Naive thymus-derived CD8-positive, alpha-beta T cell (primary cell): ENCODE measurements at places on chromosomes 7 and 10.

- DNase-seq = peak; percentile 53
These were observed 11.8 kb downstream of the GPR146 start for GRCh38 chr7:1055956-1056784.

GRCh38 chr10:129170812-129171211 is 296.2 kb upstream of the MGMT start:
- DNase-seq = no peak

- no peak for DNase-seq
These were observed 216.3 kb downstream of the CHRM2 start for GRCh38 chr7:137084607-137085380.

- no peak for DNase-seq
These were observed 312.0 kb downstream of the WDR37 start for GRCh38 chr10:1367938-1368841.

GRCh38 chr7:42127232-42127622 is 109.8 kb downstream of the GLI3 start:
- no peak for DNase-seq

- DNase-seq = no peak
These were observed 197.4 kb downstream of the SEMA3E start for GRCh38 chr7:83451501-83452045.

DNA sequence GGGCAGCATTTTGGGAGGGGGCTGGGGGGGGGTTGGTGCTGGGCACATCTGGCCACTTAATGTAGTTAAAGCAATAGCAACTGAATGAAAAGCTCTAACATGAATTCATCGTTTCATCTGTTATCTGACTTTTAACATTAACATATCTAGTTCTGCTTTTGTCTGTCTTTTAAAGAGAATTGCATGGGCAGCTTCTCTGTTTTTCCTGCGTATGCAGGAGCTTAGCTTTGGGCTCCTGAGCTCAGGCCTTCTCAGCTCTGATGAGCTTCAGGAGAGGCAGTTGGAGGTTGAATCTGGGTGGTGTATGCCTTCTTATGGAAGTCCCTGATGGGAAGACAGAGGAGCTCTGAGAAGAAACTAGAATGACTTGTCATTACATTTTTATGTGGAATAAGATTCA is 58.4 kb downstream of the DNAJB6 start:
- no peak for DNase-seq

DNA sequence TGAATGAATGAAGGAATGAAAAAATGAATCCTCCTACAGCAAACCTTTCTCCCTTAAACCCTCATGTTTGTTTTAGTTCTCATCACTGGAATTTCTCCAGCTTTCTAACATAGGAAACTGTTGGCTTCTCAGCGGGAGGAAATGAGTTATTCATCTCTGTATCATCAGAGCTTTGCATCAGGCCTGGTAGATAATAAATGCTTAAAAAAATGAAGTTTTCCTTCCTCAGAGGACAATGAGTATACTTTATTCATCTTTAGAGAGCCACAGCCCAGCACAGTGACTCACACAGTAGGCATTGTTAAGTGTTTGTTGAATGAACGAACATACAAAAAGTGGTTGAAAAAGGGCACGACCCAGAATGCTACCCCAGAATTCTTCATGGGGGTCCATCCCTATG is 62.6 kb downstream of the COL13A1 start:
- no peak for DNase-seq

- DNase-seq = no peak
These were observed 151.3 kb upstream of the FAM20C start for GRCh38 chr7:40799-41750.

DNA sequence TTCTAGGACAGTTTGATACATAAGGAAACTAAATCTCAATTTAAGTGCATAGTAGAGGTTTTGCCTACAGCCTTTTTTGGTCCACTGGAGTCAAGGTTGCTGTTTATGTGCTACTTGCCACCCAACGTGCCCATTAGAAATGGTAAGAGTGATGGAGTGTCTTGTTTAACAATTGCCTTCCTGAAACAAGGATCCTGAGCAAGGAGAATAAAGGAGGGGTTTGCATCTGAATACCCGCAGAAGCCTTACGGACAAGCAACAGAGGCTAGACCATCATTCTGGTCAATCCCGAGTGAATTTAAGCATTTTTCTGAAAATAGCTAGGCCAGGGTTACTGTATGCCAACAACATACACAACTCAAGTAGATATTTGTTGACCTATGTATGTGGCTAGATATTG is 63.6 kb downstream of the MARCHF5 start:
- no peak for DNase-seq

DNA sequence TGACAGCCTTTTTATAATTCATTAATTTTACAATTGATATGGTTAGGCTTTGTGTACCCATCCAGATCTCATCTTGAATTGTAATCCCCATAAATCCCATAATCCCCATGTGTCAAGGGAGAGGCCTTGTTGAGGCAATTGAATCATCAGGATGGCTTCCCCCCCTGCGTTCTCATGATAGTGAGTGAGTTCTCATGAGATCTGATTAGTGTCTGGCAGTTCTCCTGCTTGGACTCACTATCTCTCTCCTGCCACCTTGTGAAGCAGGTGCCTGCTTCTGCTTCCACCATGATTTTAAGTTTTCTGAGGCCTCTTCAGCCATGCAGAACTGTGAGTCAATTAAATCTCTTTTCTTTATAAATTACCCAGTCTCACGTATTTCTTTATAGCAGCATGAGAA is 165.7 kb upstream of the GNAI1 start:
- no peak for DNase-seq

DNA sequence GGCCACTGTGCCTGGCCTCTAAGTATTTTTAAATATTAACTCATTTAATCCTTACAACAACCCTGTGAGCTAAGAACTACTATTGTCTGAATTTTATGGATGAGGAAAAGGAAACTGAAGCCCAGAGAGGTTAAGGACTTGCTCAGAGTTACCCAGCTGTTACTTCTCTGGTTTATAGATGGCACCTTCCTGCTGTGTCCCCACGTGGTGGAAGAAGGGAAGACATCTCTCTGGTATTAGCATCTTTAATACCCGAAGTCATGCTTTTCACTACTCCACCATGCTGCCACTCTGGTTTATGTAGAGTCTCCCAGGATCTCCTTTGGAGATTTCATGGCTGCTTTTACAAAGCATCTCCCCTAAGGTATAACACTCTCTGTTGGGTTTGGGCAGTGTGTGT is 105.5 kb upstream of the MKLN1 start:
- DNase-seq = no peak

- DNase-seq = no peak
These were observed 272.4 kb upstream of the LRGUK start for GRCh38 chr7:133854739-133855138.

- no peak for DNase-seq
These were observed 143.5 kb upstream of the UNC5B start for GRCh38 chr10:71068861-71069271.

GRCh38 chr7:101590663-101591435 is 38.2 kb downstream of the MYL10 start:
- DNase-seq = no peak

- no peak for DNase-seq
These were observed 157.0 kb downstream of the TMEM26 start for GRCh38 chr10:61296161-61296560.

DNA sequence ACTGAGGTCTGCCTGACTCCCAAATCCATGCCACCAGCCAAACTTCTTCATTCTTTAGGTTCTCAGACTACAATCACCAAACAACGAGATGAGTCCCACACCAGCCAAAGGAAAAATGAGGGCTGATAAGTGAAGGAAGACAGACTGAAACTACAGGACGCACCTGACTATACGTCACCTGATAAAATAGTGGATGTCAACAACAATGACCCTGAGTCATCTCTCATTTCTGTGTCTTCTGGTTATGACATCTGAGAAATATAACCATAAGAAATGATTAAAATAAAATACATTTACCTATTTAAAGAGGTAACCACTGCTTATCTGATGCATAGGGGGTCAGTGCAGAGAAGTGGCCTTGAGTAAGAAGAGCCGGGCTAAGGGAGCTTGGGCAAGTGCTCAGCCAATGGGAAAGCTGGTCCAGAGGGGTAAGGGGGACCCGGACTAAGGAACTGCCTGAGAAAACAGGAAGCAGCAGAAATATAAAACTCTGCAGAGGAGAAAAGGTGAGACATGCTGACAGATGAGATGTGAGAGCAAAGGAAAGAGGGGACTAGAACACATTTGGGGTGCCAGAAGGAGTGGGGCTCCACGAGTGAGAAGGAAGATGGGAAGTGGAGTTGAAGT is 51.8 kb downstream of the HIPK2 start:
- no peak for DNase-seq

DNA sequence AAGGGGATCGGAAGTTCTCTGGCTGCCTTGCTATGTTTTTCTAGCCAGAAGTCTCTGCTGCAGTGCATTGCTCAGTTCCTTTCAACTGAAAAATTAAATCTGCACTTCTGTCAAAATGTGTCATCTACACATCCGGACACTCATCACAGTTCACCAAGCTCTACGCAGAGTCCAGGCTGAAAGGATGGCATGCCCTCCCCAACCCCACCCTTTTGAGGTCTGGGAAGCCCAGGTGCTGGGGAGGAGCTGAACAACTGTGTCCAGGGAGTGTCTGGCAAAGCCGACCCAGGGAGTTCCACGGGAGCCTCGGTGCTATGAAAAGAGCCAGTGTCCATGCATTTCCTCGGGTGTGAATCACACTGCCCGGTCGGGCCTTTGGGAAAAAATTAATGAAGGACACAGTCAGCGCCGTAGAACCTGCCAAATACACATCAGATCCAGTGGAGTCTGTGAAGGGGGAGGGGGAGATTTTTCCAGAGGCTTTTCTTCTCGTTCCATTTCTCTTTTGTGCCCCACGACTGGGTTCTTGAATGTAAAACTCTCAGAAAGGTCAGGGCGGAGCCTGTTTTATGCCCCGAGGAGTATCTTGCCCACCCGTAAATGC is 757 bp upstream of the PALS2 start:
- DNase-seq = no peak

DNA sequence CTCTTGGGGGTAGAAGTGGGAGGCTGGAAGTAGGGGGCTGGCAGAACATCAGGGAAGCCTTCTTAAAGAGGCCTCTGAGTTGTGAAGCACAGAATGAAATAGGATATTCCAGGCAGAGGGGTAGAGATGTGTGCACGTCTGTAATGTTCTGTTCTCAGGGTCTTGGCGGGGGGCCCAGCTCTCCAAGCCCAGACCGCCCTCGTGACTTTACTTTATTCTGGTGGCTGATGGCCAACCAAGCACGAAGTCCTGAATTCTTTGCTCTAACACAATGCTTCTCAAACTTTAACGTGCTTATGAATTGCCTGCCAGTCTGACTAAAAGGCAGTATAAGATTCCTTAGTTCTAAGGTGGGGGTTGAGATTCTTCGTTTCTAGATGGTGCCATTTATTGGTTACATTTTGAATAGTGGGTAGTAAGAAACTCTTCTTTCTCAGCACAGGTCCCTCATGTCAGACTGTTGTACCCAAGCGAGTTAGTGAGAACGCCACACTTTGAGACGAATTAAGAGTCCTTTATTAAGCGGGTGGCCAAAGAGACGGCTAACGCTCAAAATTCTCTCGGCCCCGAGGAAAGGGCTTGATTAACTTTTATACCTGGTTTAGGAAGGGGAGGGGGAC is 8.2 kb downstream of the PRXL2A start:
- DNase-seq = no peak

DNA sequence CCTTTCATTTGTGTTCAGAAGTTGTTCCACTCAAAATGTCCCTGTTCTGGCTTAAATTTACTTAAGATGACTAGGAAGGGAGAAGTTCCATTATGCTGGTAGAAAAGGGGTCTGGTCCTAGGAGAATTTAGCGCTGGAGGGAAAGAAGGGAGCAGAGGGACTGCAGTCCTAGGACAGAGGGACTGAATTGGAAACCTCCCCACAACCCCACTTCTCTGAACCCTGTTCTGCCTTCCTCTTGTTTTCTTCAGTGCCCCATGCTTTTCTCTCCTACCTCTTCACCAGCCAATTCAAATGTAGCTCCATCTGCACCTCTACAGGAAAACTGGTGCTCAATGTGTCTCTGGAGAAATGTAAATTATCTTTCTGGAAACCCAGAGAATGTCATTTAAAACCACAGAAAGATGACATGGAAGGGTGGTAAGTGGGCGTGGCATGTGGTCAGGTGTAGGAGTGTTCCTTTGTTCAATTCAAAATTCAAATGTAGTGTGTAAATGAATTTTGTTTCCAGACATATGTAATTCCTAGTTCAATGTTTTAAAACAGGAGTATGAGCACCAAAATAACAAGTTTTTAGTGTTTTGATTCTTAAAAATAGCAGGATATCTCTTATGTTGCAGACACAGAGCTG is 24.0 kb upstream of the RHOBTB1 start:
- no peak for DNase-seq

- no peak for DNase-seq
These were observed 100.3 kb downstream of the FAS start for GRCh38 chr10:89090756-89091445.

DNA sequence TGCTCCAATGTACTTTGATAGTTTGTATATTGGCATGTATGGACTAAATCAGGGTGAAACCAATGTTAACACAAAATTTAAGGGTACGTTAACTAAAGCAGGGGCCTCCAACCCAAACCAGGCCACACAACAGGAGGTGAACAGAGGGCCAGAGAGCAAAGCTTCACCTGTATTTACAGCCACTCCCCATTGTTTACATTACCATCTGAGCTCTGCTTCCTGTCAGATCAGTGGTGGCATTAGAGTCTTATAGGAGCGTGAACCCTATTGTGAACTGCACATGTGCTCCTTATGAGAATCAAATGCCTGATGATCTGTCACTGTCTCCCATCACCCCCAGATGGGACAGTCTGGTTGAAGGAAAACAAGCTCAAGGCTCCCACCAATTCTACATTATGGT is 62.0 kb upstream of the SCIN start:
- no peak for DNase-seq

DNA sequence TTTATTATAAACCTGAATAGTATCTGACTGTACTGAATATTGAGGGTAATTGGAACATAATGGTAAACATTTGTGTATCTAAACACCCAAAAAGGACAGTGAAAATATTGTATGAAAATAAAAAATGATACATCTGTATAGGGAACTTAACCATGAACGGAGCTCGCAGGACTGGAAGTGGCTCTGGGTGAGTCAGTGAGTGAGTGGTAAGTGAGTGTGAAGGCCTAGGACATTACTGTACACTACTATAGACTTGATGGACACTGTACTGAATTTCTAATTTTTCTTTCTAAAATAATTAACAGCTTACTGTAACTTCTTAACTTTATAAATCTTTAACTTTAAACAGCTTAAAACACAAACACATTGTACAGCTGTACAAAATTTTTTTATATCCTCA is 454.5 kb upstream of the FZD8 start:
- DNase-seq = no peak

GRCh38 chr7:22339725-22340390 is 17.1 kb downstream of the RAPGEF5 start:
- no peak for DNase-seq

GRCh38 chr7:107432261-107432660 is 37.6 kb upstream of the GPR22 start:
- DNase-seq = no peak
